ENCODE measurements at places on chromosomes 16 and 17. TPM values are rescaled to one million over a fixed set of nuclear protein-coding genes. Genes with fewer than 3 reads are reported as not detected.

DNA sequence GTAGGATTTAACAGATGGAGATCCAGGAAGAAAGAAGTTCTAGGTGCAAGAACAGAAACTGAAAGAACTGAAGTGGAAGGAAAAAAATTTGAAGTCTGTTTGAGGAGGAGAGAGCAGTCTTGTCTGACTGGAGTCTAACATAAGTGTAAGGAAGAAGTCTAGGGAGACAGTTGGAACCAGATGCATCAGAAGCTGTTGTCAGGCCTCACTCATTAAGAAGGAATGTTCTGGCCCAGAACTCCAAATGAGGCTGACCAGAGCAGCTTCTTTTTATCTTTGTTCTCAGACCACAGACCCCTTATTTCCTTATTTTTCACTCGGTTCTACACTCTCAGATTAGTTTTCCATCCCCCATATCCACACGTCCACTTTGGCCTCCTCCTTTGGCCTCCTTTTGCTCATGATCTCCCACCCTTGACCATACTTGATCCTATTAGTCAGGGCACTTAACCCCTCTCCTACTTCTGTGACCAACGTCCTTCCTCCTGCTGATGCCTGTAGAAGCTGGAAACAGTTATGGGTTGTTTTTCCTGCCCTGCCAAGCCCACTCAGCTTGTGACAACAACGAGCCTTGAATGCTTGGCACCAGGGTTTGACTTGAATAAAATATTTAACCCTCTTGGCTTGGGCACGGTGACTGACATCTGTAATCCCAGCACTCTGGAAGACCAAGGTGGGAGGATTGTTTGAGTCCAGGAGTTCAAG, 7.0 kb upstream of the MYH2 start:
- DNase-seq = no peak

DNA sequence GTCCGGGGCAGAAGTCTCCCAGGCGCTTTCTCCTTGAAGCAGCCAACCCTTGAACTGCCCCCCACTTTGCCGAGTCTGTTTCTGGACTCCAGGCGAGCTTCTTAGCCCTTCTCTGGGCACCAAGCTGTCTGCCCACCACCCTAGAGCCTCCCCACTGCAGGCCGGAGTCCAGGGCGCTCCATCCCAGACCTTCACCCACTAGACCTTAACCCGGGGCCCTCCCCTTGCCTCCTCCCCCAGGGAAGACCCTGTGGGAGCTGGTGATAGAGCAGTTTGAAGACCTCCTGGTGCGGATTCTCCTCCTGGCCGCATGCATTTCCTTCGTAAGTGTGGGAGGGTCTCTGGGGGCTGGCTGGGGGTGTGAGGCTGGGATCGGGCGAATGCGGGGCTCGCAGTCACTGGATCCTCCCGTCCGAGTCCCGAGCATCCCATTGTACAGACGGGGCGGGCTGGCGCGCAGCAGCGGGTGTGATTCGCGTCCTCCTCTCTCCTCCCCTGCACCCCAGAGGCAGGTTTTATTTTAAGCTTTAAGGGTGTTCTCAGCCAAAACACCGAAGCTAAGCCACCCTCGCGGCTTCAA, 1.1 kb downstream of the ATP2A1 start:
- no peak for DNase-seq

- DNase-seq = no peak
Measured at GRCh38 chr16:1212616-1213194, 12.4 kb downstream of the TPSG1 start.

DNA sequence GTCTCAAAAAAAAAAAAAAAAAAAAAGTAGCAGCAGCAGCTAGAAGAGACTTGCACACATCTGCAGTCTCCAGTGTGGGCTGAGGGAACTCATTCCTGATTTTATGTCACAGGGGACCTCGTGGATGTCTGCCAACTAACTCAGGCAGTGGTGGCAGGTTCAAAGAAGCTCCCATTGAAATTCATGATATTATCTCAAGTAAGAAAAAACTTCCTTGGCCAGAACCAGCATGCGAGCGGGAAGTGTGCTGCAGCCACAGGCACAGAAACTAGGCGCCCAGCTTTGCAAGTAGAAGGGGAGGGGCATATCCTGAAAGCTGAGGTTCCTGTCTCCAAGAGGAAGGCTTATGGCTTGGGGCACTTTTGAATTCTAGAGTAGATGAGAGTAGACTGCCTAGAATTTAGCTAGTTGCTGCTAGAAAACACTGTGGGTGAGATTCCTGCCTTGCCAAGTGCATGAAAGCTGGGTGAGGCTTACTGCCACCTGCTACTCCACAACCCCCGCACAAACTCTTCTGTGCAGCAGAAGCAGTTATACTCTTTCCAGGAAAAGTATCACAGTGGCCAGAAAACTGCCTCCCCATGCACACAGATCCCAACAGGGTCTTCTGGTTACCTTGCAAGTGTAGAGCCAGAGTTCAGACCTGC, 603.8 kb upstream of the CA10 start:
- DNase-seq = no peak

- DNase-seq = no peak
Measured at GRCh38 chr17:44863061-44863918, 15.6 kb downstream of the HIGD1B start.

DNA sequence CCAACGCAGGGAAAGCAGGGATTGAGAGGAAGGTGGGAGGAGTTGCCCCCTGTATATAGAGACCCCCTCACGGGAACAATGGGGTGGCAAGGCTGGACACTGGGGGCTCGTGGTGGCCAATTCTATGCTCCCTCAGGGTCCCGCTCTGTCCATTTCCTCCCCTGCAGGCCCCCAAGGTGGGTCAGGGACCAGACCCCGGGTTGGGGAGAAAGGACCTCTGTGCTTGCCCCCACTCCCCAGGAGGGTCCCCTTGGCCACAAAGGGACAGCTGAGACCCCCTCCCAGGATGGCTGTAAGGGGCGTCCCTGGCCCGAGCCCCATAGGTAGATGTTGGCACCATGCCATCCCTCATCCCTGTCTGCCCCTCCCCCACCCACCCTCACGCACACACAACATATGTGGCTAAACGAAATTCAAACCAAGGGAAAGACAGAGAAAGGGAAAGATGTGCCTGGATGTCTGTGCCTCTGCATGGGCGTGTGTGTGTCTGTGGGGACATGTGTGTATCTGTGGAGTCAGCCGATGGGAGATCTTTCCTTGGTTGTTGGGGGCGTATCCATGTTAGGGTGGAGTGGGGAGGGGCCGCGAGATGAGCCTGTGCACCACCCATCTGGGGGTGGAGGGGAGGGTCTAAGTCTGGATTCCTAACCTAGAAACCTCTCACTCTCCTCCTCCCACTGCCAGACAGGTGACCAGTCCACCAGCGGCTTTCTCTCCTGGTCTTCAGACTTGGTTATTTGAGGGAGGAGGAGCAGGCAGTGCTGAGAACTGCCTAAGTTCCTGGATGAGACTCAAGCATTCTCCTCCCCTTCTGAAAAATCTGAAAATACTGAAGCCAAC, 642 bp upstream of the NEUROD2 start:
- no peak for DNase-seq

- no peak for DNase-seq
Measured at GRCh38 chr17:6195123-6195522, 124.9 kb downstream of the WSCD1 start.

DNA sequence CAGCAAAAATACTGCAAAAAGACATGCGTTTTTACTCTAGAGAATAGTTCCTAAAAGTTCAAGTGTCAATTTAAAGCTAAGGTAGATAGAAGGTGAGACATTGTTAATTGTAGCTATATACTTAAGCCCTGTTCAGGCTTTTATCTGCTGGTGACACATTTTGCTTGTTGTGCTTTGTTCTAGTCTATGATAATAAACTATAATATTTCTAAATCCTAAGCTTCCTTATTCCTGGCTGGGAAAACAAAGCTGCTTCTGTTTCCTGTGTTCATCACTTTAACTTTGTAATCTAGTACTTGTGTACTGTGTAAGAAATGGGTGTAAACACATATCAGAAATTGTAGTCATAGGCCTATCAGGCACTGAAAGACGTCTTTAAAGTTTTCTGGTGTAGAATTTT, 77.3 kb downstream of the EFCAB13 start:
- DNase-seq = no peak

GRCh38 chr16:72066747-72067146, 3.7 kb downstream of the HPR start:
- DNase-seq = no peak

DNA sequence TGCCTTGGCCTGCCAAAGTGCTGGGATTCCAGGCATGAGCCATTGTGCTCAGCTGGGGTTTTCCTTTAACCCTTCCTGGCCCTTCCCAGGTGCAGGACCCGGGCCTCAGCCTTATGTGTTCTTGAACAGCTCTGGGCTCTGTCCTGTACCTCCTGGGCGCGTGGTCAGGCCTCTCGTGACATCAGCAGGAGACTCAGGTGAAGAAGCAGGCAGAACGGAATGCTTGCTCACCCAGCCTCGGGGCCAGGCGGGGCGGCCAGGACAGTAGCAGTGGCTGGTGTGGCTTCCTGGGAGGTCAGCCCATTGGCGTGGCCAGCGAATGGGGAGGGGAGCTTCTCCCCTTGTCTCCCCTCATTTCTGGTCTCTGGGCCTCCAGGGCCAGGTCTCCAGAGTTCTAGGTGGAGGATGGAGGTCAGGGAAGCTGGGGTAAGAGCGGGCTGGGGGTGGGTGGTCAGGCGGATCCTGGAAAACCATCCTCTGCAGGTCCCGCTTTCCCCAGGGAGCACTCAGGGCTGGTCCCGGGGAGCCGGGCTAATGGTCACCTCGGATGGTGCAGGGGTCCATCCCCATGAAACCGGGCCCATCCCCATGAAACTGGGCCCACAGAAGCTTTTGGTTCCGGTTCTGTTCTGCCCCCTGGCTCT, 281.5 kb downstream of the SEC14L1 start:
- peak; percentile 73 for DNase-seq

DNA sequence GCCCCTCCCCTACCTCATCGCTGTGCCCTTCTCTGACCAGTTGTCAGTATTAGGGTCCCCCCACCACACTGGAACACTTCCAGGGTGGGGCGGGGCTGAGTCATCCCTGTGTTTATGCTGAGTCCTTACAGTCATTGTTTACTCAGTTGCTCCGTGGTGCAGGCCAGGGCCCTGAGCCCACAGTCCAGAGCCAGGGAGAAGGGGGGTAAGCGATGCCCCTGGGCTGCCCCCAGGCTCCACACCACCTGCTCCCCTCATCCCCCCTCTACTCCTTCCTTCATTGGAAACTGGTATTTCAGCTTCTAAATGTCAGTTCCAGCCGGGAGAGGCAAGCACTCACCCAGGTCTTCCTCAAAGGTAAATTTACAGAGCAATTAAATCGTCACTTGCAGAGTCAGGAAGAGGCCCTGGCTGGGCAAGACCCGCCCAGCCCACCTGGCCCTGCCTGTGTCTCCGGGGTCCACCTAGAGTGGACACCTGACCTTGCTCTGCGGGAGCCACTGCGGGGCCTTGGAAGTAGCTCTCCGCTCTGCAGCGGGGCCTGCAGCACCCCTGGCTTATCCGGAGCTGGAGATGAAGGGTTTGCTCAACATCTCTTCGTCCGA, 4.8 kb downstream of the ATP2A3 start:
- no peak for DNase-seq

DNA sequence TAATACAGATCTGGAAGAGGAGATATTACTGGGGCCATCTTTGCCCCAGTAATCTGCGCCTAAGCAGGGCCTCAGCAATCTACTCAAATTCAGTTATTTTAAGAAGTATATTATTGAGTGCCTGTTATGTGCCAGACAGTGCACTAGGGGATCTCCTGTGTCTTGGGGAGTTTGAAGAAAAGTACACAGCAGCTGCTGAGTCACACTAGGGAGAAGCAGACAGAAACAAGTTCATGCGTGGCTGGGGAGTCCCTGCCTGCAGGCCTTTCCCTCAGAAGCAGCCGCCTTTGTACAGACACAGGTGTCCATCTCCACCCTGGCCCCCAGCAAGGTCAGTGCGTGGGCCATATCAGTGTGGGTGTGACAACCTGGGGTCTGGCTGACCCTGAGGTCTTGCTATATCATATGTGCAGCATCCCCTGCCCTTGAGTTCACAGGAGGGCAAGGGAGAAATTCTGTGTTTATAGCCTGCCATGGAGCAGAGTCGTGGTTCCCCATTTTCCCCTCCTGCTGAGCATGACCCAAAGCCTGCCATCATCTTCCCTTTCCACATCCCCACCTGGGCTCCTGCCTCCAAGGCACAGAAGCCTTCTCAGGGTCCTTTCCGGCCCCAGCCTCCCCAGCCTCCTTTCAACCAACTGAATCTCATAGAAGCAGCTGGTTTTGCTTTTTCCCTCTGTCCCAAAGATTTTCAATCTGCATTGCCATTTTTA, 229.9 kb upstream of the SDK2 start:
- DNase-seq = no peak

DNA sequence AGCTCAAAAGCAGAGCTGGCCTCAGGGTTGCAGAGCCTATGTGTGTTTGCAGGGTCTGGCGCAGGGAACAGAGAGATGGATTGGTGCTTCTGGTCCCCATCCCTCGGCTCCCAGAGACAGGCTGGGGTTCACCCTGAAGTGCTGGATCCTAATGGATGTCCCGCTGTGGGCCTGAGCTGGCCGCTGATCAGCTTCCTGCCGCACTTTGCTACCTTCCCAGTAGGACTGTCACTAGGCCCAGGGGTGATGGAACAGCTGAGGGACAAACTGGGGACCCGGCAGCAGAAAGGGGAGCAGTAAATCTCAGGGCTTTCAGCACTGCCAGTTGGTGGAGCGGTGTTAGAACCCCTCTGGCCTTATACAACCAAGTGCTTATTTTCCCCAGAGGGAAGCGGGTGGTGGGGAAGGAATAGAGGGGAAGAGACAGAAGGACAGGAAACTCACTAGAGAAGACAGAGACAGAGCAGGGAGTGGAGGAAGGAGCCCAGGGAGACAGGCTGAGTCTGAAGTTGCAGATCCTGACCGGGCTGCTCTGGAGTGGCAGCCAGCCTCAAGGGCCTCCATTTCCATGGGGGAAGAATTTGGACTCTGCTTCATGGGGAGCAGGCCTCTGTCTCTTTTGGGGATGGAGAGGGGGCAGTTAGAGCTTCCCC, 78.6 kb downstream of the MRM1 start:
- no peak for DNase-seq

DNA sequence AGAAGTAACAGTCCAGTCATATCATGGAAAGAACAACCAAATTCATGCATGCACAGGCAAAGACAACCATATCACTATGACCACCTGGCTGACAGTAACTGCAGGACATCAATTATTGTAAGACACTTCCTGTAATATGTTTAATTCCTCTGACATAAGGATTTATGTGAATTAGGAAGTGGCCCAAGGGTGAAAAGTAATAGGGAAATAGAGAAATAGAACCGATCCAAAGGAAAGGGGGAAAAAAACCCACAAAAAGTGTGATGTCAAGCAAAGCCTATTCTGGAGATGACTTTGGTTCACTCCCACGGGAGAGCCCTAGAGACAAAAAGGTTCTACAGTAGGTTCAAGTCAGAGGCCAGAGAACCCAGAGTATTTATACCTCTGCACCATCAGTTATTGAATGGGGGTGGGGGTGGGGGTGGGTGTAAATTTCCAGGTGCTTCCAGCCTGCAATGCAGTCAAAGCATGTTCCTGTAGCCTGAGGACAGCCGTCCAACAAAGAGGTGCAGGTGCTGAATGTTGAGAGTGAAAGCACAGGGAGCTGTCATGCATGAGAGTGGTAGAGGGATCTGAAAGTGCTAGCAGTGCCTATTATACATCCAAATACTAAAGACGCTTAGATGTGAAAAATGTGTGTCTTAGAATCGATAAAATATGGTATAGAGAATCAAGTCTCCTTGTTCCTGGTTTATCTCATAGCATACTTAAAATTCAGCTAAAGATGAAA, 95.6 kb upstream of the HLF start:
- no peak for DNase-seq

The DNAAF1 gene
- total RNA-seq = not detected

The KDM6B gene
- total RNA-seq = 20.4 TPM

The MAPT gene
- total RNA-seq = 0.25 TPM

The IRX3 gene
- 4.1 TPM for total RNA-seq

The LDHD gene
- 0.55 TPM for total RNA-seq

The SEZ6L2 gene
- 26.2 TPM for total RNA-seq

The XAF1 gene
- 13.3 TPM for total RNA-seq

The C16orf46 gene
- 2.1 TPM for total RNA-seq

The SPNS2 gene
- 47.3 TPM for total RNA-seq

The KRT25 gene
- total RNA-seq = not detected

The BRIP1 gene
- total RNA-seq = 6.1 TPM

The NEUROD2 gene
- not detected for total RNA-seq

All from kidney epithelial cell (primary cell).